ENCODE measurements at places on chromosomes 3 and 15.

- DNase-seq, result no peak
These were observed 748 bp downstream of the MRPS25 start for GRCh38 chr3:15064299-15064834.

GRCh38 chr3:9037144-9037711 lies 74.0 kb upstream of the RAD18 start:
- DNase-seq, result no peak

- DNase-seq, result no peak
These were observed 50.2 kb downstream of the FHIT start for GRCh38 chr3:61201071-61201470.

GRCh38 chr3:49199239-49199899 lies 28.0 kb downstream of the KLHDC8B start:
- peak; percentile 1 for DNase-seq

Data from stimulated activated CD8-positive, alpha-beta memory T cell treated with anti-CD3 and anti-CD28 coated beads, Interleukin-4, amount 100 ng/mL, for 24 hours (primary cell).